ENCODE measurements at places on chromosomes 12 and 14.

GRCh38 chr12:68648179-68648578 lies 37.5 kb downstream of the RAP1B start:
- DNase-seq, result no peak

DNA sequence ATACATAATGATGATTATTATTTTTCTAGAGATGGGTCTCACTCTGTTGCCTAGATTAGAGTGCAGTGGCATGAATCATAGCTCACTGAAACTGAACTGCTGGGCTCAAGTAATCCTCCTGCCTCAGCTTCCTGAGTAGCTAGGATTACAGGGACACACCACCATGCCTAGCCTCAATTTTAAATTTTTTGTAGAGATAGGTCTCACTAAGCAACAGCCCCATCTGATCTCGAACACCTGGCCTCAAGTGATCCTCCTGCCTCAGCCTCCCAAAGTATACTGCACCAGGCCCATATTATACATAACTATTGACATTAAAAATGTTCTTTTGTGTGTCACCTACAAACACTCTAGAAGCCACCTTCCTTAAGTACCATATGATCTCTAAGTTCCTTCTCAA lies 3.4 kb downstream of the TXNRD1 start:
- DNase-seq, result no peak

GRCh38 chr12:46830731-46831334 lies 5.0 kb upstream of the SLC38A4 start:
- no peak for DNase-seq

DNA sequence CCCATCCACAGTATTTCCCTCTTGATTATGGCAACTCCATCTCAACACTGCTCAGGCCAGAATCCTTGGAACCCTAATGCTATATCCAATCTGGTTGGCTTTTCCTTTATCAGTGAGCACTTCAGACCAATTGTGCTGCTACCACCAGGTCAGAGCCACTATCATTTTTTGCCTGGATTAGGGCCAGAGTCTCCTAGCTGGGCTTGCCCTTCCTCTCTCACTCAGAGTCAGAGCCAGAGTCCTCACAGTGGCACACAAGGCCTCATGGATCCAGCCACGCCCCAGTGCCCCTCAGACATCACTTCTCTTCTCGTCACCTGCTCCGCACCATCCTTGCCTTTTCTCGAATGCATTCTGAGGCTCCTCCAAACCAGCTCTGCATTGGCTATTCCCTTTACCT lies 211.1 kb downstream of the ANO6 start:
- no peak for DNase-seq

DNA sequence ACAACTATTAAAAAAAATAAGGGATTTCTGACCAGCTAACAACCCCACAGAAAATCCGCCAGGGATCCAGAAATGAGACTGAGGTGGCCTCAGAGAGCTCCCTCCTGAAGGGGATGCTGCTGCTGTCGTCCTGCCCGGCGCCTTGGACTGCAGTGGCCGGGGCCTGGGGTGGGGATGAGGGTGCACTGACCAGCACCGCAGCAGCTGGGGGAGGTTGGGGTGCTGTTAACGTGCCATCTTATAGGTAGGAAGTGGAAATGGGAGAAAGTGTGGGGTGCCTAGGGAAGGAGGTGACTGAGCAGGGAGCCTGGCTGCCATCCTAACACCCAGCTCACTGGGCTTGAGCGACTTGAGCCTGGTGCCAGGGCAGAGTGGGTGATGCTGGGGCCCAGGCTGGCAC lies 32.0 kb downstream of the DDX11 start:
- DNase-seq, result no peak

DNA sequence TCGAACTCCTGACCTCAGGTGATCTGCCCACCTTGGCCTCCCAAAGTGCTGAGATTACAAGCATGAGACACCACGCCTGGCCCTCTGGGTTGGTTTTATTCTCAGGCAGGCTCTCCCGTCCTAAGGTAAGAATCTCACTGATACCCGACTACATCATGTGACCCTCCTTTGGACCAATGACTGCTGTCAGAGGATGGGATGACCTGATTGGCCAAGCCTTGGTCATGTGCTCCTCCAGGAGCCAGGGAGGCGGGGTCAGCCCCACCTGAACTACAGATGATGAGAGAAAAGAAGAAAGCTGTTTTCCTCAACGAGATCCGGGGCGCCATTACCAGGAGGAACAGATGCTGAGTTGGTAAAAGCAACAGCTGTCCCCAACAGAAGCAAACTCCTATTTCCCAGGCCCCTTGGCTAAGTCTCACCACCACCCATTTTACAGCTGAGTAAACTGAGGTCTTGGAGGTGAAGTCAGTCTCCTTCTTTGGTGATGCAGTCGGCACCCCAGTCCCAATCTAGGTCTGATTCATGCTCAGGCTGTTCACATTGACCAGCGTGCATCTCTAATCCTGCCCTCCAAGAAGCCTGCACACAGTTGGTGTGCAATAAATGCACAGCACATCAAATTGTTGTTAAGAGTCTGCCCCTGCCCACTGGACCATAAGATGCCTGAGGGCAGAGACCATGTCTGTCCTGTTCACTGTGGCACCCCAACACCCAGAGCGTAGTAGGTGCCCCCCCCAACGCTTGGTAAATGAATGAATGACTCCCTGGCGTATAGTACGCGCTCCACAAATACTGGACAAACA lies 118.8 kb downstream of the SCARB1 start:
- no peak for DNase-seq

DNA sequence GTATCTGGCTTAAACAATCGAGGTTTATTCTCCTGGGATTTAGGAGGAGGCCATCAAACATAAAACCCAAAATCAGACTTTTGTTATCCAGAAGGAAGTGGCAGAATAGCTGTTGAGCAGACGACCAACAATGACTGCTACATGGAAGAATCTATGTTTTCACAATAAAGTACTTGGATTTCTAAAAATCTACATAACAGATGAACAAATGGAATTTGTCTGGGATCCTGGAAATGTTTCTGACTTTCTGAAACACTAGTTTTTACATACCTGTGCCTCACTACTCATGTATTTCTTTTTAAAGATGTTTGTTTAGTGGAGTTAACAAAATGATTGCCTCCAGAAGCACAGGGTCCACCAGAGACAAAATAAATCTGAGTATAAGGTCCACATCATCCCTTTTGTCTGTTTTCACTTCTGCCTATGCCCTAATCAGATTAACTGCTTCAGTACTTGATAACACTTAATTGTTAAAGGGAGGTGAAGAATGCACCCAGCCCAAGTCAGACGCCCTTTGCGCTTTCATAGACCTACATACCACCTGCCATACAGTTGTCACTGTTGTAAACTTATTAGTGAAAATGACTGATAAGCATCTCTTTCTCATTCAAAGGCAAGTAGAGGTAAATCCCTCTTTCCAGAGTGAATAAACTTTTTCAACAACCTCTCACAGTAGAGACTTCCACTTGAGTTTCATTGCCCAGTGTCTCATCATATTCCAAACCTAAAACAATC lies 164.6 kb downstream of the EGLN3 start:
- DNase-seq, result no peak

GRCh38 chr14:26548406-26548805 lies 49.4 kb downstream of the NOVA1 start:
- no peak for DNase-seq

DNA sequence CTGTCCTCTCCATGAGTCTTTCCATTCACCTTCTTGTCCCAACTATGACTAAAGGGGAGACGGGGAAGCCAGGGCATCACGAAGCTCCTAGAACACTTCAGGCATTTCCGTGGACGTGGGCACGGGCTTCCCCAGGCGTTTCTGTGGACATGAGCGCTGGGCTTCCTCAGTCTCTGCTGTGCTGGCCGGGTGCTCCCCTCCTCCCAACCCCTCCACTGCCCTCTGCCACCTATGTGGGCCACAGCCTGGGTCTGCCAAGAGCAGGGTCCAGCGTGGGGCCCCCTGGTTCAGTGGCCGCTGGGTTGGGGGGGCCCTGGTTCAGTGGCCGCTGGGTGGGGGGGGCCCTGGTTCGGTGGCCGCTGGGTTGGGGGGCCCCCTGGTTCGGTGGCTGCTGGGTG lies 14.8 kb downstream of the HIP1R start:
- peak; percentile 43 for DNase-seq

DNA sequence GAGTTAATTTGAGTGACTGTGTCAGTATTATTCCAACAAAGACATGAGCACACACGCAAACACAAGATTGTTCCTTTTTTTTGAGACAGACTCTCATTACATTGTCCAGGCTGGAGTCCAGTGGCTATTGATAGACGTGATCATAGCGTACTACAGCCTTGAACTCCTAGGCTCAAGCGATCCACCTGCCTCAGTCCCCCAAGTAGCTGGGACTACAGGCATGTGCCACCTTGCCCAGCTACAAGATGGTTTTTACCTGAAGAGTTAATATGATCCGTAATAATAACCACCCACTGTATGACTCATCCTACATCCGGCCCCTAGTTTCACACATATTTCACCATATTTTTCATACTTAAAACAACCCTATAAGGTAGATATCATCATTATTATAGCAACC lies 26.8 kb downstream of the BCAT1 start:
- peak; percentile 26 for DNase-seq

GRCh38 chr14:35213143-35213788 lies 78.9 kb upstream of the PSMA6 start:
- DNase-seq, result no peak

GRCh38 chr14:55532645-55533344 lies 47.2 kb upstream of the KTN1 start:
- DNase-seq, result no peak

DNA sequence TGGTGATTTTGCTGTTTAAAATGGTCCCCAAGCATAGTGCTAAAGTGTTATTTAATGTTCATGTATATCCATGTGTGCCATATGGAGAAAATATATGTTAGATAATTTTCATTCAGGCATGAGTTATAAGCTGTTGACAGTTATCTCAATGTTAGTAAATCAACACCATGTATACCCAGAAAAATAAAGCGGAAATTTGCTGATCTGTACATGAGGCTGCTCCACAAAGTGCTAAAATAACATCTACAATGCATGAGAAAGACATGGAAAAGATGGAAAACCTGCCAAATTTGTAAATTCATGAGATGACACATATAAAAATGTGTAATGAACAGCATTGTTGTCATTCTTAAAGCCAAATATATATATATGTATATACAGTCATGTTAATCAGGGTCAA lies 1199.2 kb downstream of the FSCB start:
- DNase-seq, result no peak

- peak; percentile 29 for DNase-seq
Measured at GRCh38 chr12:94169966-94170689, 21.8 kb downstream of the PLXNC1 start.

GRCh38 chr12:76197283-76197682 lies 112.8 kb upstream of the NAP1L1 start:
- DNase-seq, result no peak

DNA sequence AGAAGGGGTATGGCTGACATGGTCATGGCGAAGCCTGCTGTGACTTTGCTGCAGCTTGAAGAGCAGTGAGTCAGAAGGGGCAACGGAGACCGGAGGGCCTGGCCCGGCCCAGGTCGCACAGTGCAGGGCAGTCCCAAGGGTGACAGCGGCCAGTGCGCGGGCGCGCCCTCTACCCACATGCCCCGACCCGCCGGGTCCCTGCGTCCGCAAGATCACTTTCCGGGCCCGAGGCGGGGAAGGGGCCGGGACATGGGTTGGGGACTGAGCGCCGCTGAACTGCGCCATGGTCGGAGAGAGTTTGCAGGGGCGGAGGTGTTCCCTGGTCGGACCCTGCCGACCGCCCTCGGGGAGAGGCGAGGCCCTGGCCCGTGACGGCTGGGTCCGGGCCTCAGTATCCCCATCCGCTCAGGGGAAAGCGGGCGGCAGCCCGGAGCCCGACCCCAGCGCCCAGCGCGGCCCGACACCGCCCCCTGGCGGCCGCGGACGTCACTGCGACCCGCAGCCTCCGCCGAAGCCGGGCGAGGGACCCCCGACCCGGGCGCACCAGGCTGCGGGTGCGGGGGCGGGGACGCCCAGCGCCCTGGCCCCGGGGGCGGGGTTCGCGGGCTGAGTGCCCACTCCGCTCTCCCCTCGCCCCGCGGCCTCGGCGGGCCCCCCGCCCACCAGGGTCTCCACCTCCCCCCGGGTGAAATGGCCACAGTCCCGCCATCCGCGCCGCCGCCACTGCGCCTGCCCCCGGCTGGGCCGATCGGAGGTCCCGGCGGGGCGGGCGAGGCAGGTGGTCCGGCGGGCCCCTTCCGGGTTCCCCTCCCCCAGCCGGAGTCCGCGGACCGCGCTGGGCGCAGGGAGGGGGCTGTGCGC lies 7.2 kb upstream of the ANKRD9 start:
- DNase-seq, result peak; percentile 76

- DNase-seq, result no peak
Measured at GRCh38 chr14:93302688-93303581, 29.9 kb downstream of the BTBD7 start.

- DNase-seq, result no peak
Measured at GRCh38 chr12:118537481-118537917, 161.1 kb downstream of the SUDS3 start.

DNA sequence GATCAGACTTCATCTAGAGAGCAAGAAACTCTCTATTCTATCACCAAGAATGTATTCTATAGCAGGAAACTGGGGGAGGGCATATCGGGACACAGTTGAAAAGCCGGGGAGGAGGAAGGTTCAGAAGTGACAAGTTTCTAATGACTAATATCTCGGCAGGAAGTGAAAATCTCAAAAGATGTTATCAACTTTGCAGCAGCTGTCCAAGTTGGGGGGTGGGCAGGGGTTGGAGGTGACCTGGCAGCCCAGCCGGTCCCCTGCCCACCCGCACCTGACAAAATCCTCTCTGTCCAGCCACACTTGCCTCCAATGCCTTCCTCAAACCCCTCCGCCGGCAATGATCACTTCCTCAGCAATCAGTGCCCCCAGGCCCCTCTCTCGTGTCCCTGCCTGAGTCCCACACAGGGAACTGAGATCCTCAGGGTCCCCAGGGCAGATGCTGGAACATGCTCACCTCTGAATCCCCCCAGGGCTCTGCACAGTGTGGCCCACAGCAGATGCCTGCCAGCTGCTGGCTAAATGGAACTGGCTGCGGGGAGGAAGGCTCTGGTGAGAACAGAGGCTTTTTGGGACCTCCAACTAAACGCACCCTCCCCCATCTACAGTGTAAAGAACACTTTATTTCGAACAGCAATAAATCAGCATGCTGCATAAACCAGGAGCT lies 43.9 kb downstream of the CCDC88C start:
- peak; percentile 48 for DNase-seq

DNA sequence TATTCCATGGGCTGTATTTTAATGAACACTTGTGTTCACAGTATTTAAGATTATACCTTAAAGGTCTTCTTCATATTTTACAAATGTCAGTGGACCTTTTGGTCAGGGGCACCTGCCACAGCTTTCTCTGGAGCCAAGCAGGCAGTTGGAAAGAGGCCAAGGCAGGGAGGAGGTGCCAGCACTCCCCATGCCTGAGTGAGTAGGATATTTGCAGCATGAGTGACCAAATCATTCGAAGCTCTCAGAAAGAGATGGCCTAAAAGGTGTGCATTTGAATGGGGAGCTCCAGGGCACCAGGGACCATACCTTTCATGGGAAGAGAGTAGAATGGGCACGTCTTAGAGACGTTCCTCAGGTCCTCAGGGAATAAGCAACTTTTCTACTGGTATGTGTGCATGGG lies 121.6 kb downstream of the GPR135 start:
- DNase-seq, result no peak

All from suppressor macrophage treated with lipopolysaccharide for 1 hour (primary cell).